ENCODE measurements at places on chromosomes 2 and 18. TPM values are rescaled to one million over a fixed set of nuclear protein-coding genes. Genes with fewer than 3 reads are reported as not detected.
A peak's percentile ranks its signal among the peaks of the same experiment; 100 is the strongest.

DNA sequence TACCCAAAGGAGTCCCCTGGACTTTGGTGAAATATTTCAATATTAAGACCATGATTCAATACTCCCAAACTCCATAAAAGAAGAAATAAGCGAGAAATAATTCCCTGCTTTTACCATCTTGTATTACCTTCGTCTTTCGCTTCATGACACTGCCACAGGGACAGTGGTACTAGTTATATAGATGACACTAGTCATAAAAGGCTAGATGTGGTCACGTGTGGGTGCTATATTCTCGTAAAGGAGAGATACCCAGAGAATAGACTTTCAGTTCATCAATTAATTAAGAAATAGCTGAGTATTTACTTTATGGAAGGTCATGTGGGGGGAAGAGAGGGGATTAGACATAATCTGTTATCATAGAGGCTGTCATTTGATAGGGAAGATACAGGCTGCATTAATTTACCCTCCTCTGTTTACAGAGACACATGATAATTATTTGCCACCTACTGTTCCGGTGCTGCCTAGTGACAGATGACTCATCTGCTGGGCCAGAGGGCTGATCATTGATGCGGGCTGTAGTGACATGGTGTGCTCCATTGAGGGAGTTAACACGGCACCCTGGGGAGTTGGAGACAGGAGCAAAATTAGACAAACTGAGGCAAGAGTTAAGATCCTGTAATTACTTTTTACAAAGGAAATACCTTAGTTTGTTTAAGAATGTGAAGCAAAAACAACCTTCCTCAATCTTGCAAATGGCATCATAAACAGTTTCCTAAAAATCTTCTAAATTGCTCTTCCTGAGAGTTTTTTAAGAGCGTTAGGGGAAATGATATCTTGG, 78.2 kb upstream of the ITGB6 start:
- H3K4me1 ChIP-seq: peaks cover 1% of the 10 kb centered on the region
- no peak for DNase-seq
- peaks cover 43% of the 10 kb centered on the region for H3K36me3 ChIP-seq
- no peak overlapping the region for H3K27ac ChIP-seq
- H3K4me3 ChIP-seq: no peak overlapping the region

DNA sequence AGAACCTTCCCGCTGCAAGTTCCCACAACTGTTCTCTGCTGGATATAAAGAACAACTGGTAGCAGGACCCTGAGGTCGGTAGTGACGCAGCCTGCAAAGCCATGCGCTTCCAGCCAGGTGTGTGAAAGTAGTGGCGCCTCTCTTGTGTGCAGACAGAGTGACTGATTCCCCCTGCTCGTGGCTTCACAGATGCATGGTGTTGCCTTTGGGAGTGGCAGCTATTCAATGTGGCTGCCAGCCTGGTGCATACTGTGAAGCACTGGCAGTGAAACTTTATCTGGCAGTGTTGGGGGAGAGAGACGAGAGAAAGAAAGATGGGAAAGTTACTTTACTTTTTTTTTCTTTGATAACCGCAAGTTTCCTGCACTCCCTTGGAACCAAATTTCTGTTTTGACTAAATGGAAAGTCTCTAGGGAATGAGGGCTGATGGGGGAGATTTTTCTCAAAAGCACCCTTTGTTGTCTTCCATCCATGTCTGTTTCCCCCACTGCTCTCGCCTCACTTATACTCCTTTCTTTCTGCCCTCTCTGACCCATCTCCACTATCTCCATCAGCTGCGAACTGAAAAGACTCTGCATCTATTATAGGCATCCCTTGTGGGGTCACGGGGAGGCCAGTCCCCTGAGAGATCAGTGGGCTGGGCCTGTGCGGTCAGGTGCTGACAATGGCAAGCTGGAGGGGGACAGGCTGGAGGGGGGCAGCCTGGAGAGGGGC, 90.0 kb upstream of the TNP1 start:
- no peak overlapping the region for H3K27ac ChIP-seq
- no peaks in the 10 kb centered on the region for H3K4me1 ChIP-seq
- no peaks in the 10 kb centered on the region for H3K36me3 ChIP-seq
- DNase-seq: no peak
- no peak overlapping the region for H3K4me3 ChIP-seq
- H3K27me3 ChIP-seq: no peaks in the 10 kb centered on the region

GRCh38 chr2:62217421-62217820, 21.5 kb downstream of the B3GNT2 start:
- H3K4me3 ChIP-seq: no peak overlapping the region
- H3K4me1 ChIP-seq: peaks cover 25% of the 10 kb centered on the region
- no peak for DNase-seq
- H3K27me3 ChIP-seq: no peaks in the 10 kb centered on the region
- H3K27ac ChIP-seq: no peak overlapping the region
- no peaks in the 10 kb centered on the region for H3K36me3 ChIP-seq

DNA sequence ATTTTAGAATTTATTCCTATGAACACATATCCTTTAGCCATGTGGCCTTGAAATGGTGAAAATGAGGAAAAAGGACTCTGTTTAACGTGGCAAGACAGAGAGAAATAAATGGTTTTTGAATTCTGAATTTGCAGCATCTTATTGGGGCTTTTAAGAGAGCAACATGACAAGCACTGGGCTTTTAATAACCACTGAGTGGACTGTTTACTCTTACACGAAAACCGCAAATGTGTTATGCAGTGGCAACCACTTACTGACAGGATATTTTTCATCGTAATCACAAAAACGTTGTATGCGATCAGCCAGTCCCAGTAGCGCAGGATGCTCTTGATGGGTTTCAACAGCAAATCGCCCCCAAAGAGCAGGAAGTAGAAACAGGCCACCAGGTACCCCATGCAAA, 226.6 kb downstream of the NAPG start:
- H3K27me3 ChIP-seq: no peaks in the 10 kb centered on the region
- DNase-seq: peak; percentile 3
- peaks cover 18% of the 10 kb centered on the region for H3K36me3 ChIP-seq
- no peak overlapping the region for H3K4me3 ChIP-seq
- no peak overlapping the region for H3K27ac ChIP-seq

SPP2 gene
- not detected for total RNA-seq

DNA sequence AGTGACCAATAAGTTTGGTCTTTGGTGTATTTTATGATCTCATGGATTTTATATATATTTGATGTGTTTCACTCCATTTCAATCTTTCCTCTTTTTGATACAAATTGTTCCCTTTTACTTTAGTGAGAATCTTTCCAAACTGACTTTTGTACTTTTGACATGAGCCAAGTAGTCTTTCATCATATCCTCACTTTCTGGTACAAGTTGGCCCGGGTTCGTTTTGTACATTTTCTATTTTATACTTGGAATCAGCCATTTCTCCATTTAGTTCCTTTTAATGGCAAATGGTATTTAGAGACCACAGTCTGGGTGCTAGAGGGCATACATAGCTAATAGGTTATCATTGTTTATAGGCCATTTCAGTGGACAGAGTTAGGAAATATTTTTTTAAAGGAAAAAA, 147.9 kb upstream of the MYO3B start:
- 0 out of 2 replicates have a peak, but pooled peaks cover 2% of the 10 kb centered on the region for H3K36me3 ChIP-seq
- no peak for DNase-seq
- no peak overlapping the region for H3K27ac ChIP-seq

DNA sequence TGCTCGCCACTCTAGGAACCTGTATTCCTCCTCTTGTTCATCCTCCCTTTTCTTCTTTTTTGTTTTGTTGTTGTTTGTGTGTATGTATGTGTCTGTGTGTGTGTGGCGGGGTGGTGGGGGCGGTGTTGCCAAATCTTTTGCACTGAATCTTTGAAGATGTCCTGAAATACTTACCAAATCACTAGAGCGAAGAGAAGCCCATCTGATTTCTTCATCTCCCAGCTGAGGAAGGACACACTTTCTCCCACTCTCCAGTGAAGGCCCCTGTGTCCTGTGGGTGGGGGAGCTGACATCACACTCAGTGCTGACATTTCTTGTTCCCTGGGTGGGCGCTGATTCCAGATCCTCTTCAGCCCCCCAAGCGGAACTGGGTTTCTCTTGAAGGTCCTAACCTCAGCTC, 74.5 kb downstream of the NEDD4L start:
- H3K27me3 ChIP-seq: no peaks in the 10 kb centered on the region
- no peak overlapping the region for H3K27ac ChIP-seq
- H3K4me1 ChIP-seq: peaks cover 8% of the 10 kb centered on the region

DNA sequence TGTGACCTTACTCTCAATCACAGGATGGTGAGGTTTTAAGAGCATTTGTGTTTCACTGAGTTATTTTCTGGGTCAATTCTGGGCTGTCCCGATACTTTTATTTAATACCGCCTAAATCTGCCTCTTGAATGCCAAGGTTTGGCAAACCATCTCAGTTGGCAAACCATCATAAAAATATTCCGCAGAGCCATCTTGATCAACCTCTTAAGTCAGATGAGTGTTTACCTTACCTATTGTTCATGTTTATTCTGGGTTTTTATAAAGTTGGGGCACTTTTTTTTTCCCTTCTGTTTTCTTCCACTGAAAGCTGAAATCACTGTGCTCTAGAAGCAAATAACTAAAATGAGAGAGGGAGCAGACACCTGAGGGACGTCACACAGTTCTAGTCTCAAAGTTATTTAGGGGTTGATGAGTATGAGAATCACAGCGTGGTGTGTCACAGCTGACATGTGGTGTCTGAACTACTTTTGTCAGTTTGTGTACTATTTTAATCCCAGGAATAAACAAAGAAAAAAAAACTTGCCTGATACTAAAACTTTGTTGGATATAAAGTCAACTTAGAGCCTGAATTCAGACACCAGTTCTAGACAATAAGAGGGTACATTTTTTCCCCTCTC, 48.6 kb downstream of the ETAA1 start:
- H3K4me1 ChIP-seq: peaks cover 5% of the 10 kb centered on the region
- DNase-seq: peak; percentile 38
- H3K4me3 ChIP-seq: no peak overlapping the region
- H3K27me3 ChIP-seq: no peaks in the 10 kb centered on the region
- no peaks in the 10 kb centered on the region for H3K36me3 ChIP-seq

FIGN gene
- total RNA-seq: 0.90 TPM

AQP12A gene
- not detected for total RNA-seq

GRCh38 chr2:216283038-216283900, 89.0 kb downstream of the MARCHF4 start:
- no peaks in the 10 kb centered on the region for H3K36me3 ChIP-seq
- H3K27me3 ChIP-seq: no peaks in the 10 kb centered on the region
- no peak overlapping the region for H3K27ac ChIP-seq
- H3K4me1 ChIP-seq: peaks cover 5% of the 10 kb centered on the region

DNA sequence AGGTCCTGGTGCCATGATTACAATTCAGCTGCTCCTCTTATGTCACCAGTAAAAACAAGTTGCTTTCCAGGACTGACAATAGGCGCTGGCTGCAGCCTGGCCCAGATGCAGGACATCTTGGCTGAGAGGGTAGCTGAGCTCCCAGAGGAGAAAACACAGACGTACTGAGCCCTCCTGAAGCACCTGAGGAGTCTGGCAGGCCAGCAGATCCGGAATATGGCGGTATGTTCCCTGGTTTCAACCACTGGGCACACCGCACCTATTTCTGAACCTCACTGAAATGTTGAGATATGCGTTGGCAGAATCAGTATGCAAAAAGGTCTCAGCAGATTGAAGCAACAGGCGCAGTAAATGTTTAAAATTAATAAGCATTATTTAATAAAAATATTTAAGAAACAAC, 73.1 kb upstream of the BZW1 start:
- no peaks in the 10 kb centered on the region for H3K27me3 ChIP-seq
- peaks cover 9% of the 10 kb centered on the region for H3K4me1 ChIP-seq
- no peaks in the 10 kb centered on the region for H3K36me3 ChIP-seq
- no peak overlapping the region for H3K4me3 ChIP-seq

- no peak overlapping the region for H3K4me3 ChIP-seq
- no peak overlapping the region for H3K27ac ChIP-seq
- no peaks in the 10 kb centered on the region for H3K4me1 ChIP-seq
- peaks cover 48% of the 10 kb centered on the region for H3K27me3 ChIP-seq
- no peak for DNase-seq
Observed at GRCh38 chr18:78981989-78982620, 2.5 kb downstream of the SALL3 start.

- no peak overlapping the region for H3K27ac ChIP-seq
- H3K4me1 ChIP-seq: peaks cover 5% of the 10 kb centered on the region
- DNase-seq: peak; percentile 74
Observed at GRCh38 chr18:44589693-44590355, 90.9 kb upstream of the SETBP1 start.

DNA sequence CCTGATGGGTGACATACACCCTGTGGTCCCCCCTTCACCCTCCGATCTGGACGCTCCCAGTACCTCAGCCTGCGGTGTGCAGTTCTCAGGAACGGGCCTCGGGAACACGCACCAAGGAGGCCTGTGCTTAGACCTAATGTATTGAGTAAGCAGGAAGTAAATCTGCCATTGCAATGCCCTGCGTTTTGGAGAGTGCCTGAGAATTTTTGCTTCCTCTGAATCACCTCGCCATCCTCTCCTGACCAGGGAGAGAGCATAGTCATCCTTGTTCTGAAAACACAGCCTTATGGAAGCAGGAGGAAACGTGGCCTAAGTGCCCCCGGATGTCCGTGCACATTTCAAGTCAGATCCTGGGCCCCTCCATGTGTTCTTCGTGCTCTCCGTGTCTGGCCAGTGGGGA, 272.2 kb downstream of the NDUFA10 start:
- no peaks in the 10 kb centered on the region for H3K36me3 ChIP-seq
- no peak for DNase-seq
- no peaks in the 10 kb centered on the region for H3K27me3 ChIP-seq
- no peak overlapping the region for H3K4me3 ChIP-seq
- H3K27ac ChIP-seq: no peak overlapping the region

DNA sequence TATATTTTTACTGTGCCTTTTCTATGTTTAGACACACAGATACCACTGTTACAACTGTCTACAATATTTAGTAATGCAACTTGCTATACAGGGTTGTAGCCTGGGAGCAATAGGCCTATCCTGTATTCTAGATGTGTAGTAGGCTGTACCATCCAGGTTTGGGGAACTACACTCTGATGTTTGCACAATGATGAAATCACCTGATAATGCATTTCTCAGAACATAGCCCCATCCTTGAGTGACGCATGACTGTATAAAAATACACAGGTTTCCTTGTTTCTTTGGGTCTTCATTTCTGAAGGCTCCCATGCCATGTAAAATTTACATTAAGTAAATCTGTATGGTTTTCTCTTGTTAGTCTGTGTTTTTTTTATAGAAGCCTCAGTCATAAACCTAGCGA, 270.9 kb upstream of the SKOR2 start:
- no peak for DNase-seq
- H3K27ac ChIP-seq: no peak overlapping the region
- no peak overlapping the region for H3K4me3 ChIP-seq
- no peaks in the 10 kb centered on the region for H3K36me3 ChIP-seq
- H3K4me1 ChIP-seq: no peaks in the 10 kb centered on the region

SCN9A gene
- total RNA-seq: 135 TPM

- H3K27ac ChIP-seq: no peak overlapping the region
- no peaks in the 10 kb centered on the region for H3K36me3 ChIP-seq
- no peaks in the 10 kb centered on the region for H3K4me1 ChIP-seq
- no peaks in the 10 kb centered on the region for H3K27me3 ChIP-seq
Observed at GRCh38 chr2:60984720-60985119, 32.8 kb upstream of the PEX13 start.

ACOXL gene
- total RNA-seq: not detected

DHRS9 gene
- not detected for total RNA-seq

All from IMR-90 (cell line).